ENCODE measurements at places on chromosomes 2 and 18. TPM values are rescaled to one million over a fixed set of nuclear protein-coding genes. Genes with fewer than 3 reads are reported as not detected.

Gene HRH4
- total RNA-seq, result not detected

- H3K4me3 ChIP-seq, result no peak overlapping the region
- no peak for DNase-seq
- H3K27me3 ChIP-seq, result no peaks in the 10 kb centered on the region
- H3K4me1 ChIP-seq, result no peaks in the 10 kb centered on the region
- H3K36me3 ChIP-seq, result no peaks in the 10 kb centered on the region
Observed at GRCh38 chr2:120598416-120598815, 137.3 kb upstream of the GLI2 start.

DNA sequence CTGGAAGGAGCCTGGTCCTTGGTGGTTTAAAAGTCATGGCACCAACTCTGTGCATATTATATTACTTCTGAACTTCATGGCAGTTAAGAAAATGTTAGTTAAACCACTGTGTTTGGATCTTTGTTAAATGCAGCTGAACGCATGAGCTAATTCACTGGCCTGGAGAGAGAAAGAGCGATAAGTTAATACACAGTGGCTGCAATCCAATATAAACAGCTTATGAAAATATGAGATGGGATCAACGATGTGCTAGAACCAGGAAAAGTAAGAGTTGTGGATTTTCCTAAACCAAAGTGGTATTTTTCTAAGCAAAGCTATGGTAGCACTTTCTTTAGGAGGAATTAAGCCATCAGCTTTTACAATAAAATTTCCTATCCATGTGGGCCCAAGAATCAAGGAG lies 326.7 kb downstream of the MTX2 start:
- no peaks in the 10 kb centered on the region for H3K36me3 ChIP-seq
- no peak for DNase-seq
- no peak overlapping the region for H3K27ac ChIP-seq
- peaks cover 42% of the 10 kb centered on the region for H3K27me3 ChIP-seq

DNA sequence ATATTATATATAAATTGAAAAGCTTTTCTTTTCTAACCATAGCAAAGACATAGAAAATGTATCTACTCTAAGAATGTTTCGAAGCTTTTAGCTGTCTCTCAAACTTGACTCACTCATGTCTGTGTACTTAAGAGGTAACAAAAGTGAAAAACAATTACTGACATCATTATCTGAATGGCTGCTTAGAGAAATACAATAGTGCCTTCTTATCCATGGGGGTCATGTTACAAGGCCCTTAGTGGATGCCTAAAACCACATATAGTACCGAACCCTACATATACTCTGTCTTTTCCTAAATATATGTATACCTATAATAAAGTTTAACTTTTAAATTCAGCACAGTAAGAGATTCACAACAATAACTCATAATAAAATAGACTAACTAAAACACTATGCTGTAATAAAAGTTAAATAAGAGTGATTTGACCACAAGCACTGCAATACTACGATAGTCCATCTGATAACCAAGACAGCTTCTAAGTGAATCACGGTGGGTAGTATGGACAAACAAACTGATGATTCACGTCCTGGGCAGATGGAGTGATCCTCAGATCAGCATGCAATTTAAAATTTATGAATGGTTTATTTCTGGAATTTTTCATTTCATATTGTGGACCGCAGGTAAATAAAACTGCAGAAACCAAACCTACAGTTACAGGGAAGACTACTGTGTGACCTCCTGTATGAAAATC lies 246.2 kb downstream of the XIRP2 start:
- H3K4me1 ChIP-seq, result peaks cover 6% of the 10 kb centered on the region
- H3K36me3 ChIP-seq, result no peaks in the 10 kb centered on the region
- H3K27ac ChIP-seq, result no peak overlapping the region

Gene MC2R
- not detected for total RNA-seq

- H3K4me1 ChIP-seq, result no peaks in the 10 kb centered on the region
- H3K4me3 ChIP-seq, result no peak overlapping the region
- no peaks in the 10 kb centered on the region for H3K36me3 ChIP-seq
- no peak overlapping the region for H3K27ac ChIP-seq
Observed at GRCh38 chr2:236946871-236947270, 138.8 kb upstream of the COPS8 start.

Data from activated naive CD8-positive, alpha-beta T cell treated with anti-CD3 and anti-CD28 coated beads for 36 hours (primary cell).